Panc1 (cell line): ENCODE measurements at places on chromosomes 3 and 15. TPM values are rescaled to one million over a fixed set of nuclear protein-coding genes. Genes with fewer than 3 reads are reported as not detected.

GRCh38 chr3:89246326-89246725 is 138.9 kb downstream of the EPHA3 start:
- H3K4me1 ChIP-seq, result no peaks in the 10 kb centered on the region
- no peak overlapping the region for H3K27ac ChIP-seq
- no peaks in the 10 kb centered on the region for H3K27me3 ChIP-seq
- H3K36me3 ChIP-seq, result no peaks in the 10 kb centered on the region

DNA sequence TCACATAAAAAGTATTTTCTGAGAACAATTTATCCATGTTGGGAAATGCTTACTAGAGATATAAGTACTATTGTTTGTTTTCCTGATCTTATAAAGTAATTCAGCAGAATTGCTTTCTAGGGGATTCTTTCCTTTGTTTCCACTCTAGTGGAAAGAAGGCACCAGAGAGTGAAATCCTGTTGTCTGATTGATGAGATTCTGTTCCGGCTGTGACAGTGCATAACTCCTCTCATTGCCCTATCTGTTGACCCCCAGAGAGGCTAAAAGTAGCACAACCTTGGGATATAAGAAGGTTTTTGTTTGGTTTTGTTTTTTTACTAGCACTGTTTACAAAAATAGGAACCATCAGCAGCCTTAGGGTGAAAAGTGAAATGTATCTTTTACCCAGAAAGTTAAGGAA is 114.1 kb downstream of the ALCAM start:
- H3K36me3 ChIP-seq, result no peaks in the 10 kb centered on the region
- H3K27me3 ChIP-seq, result no peaks in the 10 kb centered on the region
- H3K27ac ChIP-seq, result no peak overlapping the region

GOLGA8O gene
- 0.69 TPM for total RNA-seq

TMC3 gene
- not detected for total RNA-seq

GRCh38 chr15:41895957-41896356 is 2.1 kb upstream of the SPTBN5 start:
- no peak for DNase-seq
- H3K4me1 ChIP-seq, result peaks cover 10% of the 10 kb centered on the region
- H3K4me3 ChIP-seq, result no peak overlapping the region
- H3K27me3 ChIP-seq, result no peaks in the 10 kb centered on the region
- H3K27ac ChIP-seq, result no peak overlapping the region
